Neural crest cell (in vitro differentiated cells): ENCODE measurements at places on chromosomes 2 and 18.

GRCh38 chr18:12101266-12101665 is 7.6 kb downstream of the ANKRD62 start:
- H3K27ac ChIP-seq, result no peak overlapping the region
- H3K4me3 ChIP-seq, result no peak overlapping the region
- no peaks in the 10 kb centered on the region for H3K36me3 ChIP-seq
- peaks cover 27% of the 10 kb centered on the region for H3K27me3 ChIP-seq
- H3K4me1 ChIP-seq, result no peaks in the 10 kb centered on the region
- no peak for DNase-seq

DNA sequence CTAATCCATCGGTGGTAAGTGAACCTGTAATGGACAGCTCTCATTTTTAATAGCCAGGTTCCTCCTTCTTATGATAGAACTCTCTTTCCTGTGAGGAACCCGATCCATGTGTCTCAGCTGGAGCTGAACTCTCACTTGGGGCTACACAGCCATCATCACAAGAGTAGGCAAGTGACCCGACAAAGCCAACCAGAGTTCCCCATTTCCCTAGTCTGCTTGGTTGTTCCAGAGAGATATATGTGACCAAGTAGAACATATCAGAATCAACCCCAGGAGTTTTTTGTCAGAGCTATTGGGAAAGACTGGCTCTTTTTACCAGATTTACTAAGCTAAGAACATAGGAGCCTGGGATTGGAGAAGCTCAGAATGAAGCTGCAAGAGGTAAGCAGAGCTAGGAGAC is 14.6 kb upstream of the HNRNPLL start:
- H3K4me3 ChIP-seq, result no peak overlapping the region
- H3K27me3 ChIP-seq, result no peaks in the 10 kb centered on the region
- DNase-seq, result no peak
- H3K27ac ChIP-seq, result no peak overlapping the region

DNA sequence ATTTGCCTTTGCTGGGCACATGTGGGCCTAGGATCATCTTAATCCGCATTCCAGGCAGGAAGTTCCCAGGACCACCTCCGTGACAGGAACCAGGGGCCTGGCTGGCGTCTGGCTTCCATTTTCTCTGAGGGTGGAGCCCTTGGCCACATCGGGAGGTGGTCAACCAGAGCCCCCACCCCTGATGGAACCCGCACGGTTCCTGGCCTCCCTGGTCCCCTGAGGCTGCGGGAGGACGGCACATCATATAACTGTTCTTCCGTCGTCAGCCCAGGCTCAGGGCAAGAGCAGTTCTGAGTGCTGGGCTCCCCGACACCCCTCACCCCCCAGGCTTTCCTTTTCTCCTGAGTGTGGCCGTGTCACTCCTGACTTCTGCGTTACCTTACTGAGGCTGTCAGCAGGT is 13.5 kb downstream of the ESPNL start:
- DNase-seq, result no peak
- H3K36me3 ChIP-seq, result peaks cover 6% of the 10 kb centered on the region
- no peak overlapping the region for H3K4me3 ChIP-seq
- H3K27me3 ChIP-seq, result peaks cover 5% of the 10 kb centered on the region

- H3K27me3 ChIP-seq, result no peaks in the 10 kb centered on the region
- H3K4me3 ChIP-seq, result no peak overlapping the region
- H3K27ac ChIP-seq, result no peak overlapping the region
- DNase-seq, result no peak
These were observed 546.6 kb upstream of the CHAC2 start for GRCh38 chr2:53220969-53221368.

DNA sequence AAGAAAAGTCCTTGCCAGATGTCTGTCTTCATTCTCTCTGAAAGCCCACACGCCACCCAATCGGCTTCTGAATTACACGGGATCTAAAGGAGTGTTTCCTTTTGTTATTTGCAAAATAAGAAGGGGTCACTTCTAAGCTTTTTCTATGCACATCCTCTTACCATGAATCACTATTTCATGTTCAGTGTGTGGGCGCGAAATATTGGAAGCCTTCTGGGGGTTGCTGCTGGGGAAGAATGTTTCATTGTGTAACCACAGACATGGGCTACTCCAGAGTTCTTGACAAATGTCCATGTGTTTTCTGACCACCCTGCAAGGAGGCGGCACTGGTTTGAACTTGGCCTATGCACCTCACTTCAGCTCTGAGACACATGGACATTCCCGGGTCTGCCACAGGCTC is 133.6 kb upstream of the APCDD1 start:
- no peaks in the 10 kb centered on the region for H3K36me3 ChIP-seq
- peak overlapping the region; percentile 81 for H3K27ac ChIP-seq
- no peak overlapping the region for H3K4me3 ChIP-seq
- no peaks in the 10 kb centered on the region for H3K27me3 ChIP-seq
